Naive thymus-derived CD4-positive, alpha-beta T cell (primary cell): ENCODE measurements at places on chromosomes 5 and 9.

GRCh38 chr5:133392448-133392847, 219.9 kb downstream of the FSTL4 start:
- DNase-seq, result no peak

DNA sequence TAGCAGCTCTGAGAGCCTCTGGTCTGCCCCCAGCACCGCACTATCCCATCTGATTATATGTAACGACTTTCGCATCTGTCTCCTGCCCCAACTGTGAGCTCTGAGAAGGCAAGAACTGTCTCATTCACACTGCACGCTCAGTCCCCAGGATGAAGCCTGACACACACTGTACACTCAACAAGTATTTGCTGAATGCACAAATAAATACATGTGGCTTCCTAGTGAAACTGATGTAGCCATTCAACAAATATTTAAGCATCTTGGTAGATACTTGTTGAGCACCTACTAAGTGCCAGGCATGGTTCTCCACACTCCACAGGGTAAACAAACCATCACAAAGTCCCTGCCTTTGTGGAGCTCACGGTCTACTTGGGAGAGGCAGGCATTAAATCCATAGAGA, 34.6 kb upstream of the PTGS1 start:
- DNase-seq, result no peak

DNA sequence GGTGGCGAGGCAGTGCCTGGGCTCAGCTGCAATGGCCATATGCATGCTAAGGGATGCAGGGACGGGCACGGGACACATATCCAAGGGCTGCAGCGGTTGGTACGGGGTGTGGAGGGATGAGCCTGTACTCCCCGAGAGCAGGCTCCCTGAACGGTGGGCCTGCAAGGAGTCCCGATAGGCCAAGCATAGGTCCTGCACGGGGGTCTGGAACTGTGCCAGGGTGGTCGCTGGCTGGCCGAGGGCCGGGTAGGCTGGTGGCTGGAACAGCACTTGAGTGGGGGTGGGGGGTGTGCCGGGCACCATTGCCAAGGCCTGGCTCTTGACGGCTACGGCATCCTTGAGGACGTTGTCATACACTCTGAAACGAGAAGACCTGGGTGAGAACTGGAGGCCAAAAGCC, 24.1 kb downstream of the FABP6 start:
- DNase-seq, result no peak

DNA sequence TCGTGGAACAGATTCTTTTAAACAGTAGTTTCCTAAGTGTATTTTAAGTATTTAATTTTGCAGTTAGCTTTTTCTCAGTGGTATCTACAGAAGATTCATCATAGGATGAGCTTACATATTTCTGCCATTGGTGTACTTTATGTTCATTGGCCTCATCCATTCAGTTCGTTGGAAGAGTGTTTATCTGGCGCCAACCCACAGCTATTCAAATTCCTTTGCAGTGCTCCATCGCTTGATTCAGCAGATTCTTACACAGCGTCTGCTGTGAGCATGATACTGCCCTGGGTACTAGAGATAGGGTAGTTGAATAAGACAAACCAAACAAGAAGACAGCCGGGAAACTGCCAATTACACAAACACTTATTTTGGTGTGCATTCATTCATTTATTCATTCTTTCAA, 55.1 kb downstream of the NUP214 start:
- DNase-seq, result no peak

GRCh38 chr5:133487093-133487492, 125.2 kb downstream of the FSTL4 start:
- DNase-seq, result no peak

GRCh38 chr9:127159949-127160610, 37.6 kb upstream of the ANGPTL2 start:
- DNase-seq, result no peak

GRCh38 chr9:84567805-84568204, 101.7 kb upstream of the NTRK2 start:
- no peak for DNase-seq

- no peak for DNase-seq
Observed at GRCh38 chr5:62814991-62815390, 236.4 kb downstream of the LRRC70 start.

GRCh38 chr9:94627287-94627686, 12.0 kb downstream of the FBP1 start:
- no peak for DNase-seq

DNA sequence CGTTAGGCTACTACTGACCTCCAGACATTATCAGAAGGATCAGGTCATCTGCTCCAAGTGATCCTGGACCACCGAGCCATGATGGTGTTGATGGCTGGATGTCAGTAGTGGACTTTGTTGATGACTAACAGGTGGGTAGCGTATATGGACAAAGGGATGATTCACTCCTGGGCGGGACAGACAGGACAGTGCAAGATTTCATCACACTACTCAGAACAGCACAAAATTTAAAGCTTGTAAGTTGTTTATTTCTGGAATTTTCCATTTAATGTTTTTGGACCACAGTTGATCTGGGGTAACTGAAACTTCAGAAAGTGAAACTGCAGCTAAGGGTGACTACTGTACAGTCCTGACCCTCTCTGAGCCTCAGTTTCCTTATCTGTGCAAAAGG, 12.7 kb downstream of the PDGFRB start:
- DNase-seq, result no peak

GRCh38 chr5:141392429-141393198, at the start of gene PCDHGA8:
Gene PCDHGA8, plus strand, starts transcription at chr5:141392633. Its CDS starts 181 bp downstream, at chr5:141392814.
- DNase-seq, result no peak

DNA sequence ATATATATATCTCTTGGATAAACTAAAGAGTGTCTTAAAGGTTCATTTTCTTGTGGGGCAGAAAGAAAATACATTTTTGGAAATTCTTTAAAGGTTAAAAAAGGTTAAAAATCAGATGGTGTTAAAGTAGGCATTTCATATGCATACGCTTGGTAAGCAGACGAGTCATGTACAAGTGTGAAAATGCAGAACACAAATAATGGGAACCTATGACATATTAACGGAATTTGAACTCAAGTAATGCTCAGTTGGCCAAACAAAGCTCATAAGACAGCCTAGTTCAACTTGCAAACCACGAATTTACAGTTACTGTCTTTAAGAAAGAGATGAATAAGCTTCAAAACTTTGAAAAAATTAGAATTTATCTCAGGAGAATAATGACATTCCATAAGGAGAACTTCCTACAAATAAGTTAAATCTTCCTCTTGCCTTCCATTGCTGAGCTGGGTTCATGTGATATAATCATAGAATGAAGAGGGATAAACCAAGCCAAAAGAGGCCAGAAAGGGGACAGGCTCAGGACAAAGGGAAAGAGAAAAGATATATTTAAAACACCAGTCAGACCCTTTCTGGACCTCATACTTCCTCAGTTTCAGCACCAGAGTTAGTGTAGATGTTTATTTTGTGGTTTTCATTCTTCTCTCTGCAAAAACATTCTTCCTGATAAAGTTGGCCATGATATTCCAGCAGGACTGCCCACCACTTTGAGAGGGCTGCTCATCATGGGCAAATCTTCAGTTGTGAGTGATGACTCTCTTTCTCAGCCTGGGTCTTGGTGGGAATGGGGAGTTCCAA, 256.7 kb upstream of the CD180 start:
- no peak for DNase-seq

DNA sequence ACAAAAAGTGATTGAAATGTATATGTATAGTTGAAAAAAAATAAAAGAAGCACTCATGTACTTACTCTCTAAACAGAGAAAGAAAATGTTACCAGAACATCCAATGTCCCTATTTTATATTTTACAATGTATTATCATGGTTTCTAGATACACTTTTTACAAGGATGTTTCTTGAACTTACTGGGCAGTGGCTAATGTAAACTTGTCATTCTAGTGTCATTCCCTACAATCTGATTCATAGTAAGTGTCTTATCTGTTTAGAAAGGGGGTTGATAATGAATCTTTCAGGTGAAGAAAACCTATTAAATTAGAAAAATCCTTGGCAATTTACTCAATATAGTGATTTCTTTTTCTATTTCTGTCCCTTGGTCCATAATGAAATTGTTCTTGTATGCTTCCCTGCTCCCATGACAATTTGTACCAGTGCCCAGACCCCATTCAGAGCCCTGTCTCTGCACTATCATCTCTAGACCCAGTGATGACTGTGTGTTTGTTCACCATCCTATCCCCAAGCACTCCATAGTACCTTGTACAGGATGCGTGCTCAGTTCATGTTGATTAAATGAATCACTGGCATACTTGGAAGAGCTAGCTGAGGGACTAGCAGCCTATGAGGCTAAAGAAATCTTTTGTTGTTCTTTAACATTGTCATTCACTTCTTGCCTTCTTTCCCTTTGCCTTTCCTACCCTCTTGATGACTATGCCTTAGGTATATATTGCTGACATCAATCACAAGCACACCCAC, 101.2 kb downstream of the HMHB1 start:
- DNase-seq, result no peak

DNA sequence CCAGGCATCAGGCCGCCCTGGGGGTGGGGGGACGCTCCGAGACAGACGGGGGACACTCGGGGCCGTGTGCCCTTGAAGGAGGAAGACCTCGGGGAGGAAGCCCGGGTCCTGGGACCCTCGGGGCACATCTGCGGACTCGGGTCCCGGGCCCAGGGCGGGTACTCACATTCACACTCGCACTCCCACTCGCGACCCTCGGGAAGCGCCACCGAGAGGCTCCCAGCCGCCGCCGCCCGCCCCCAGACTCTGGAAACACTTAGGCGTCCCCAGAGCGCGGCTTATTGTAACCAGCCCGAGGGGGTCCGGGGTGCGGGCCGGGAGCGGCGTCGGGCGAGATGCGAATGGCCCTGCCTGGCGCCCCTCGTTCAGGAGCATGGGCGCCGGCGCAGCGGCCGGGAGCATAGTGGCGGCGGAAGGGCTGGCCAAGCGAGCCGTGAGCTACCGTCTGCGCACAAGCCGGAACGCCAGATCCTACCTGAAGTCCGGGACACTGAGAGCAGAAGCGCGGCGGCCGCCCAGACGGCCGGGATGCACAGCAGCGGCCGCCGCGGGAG, 559 bp downstream of the ROR2 start:
- DNase-seq, result no peak

DNA sequence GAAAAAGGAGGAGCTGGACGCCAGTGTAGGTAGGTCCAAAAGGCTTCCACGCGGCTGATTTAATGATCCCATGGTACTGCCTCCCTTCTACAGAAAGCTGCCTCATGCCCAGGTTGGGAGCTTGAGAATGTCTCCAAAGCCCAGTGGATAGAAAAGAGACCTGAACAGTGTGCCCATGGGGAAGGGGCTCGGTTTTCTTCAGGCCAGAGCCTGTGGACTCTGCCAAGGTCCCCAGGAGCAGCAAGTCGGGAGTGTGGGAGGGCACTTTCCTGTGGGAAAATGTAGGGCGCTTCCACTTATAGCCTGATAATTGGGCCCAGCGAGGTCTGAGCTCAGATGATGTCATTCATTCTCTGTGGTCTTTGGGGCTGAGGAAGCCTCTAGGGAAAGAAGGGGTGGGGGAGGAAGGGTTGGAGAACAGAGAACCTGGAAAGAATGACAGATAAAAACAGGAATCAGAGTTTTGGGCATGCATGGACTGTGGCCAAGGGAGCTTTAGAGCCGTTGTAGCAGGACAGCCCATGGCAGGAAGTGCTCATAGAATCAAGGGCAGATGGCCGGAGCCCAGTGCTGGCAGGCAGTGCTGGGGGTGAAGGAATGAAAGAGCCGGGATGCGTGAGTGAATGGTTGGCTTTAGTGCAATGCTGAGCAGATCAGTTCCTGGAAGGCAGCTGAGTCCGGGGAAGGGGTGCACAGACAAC, 42.5 kb upstream of the SH3PXD2B start:
- DNase-seq, result no peak

DNA sequence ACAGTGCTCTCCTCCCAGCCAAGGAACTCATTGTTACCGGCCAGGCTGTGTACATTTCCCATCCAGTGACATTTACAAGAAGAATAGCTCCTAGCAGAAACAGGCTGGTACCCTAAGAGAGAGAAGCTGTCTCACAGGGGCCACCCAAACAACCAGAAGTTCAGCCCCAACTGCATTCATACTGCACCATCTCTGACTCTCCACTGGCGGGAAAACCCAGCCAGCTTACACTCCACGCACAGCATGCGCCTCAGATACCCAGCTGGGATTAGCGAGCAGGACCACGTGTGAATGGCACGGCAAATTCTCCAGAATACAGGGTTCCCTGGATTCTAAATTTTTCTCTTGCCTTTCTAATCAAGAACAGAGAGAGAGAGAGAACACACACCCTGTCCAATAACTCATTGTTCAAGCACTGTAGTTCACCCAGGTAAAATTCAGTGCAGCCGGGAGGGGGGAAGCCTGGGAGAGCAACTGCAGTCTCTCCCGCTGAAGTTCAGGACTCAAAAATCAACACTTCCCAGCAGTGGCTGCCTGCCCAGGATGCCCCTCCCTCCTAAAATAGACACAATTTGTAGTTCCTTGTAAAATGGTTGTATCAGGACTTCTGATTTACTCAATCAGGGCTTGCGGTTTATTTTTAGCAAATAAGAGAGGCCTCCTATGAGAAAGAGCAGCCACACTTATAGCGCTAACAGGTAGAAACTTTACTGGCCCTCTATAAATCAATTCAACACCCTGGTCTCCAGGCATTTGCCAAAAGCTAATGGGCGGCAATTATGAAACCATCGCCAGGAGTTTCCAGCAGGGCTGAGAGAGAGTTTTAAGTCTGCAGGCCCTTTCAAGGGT, 2.2 kb downstream of the COL23A1 start:
- no peak for DNase-seq

DNA sequence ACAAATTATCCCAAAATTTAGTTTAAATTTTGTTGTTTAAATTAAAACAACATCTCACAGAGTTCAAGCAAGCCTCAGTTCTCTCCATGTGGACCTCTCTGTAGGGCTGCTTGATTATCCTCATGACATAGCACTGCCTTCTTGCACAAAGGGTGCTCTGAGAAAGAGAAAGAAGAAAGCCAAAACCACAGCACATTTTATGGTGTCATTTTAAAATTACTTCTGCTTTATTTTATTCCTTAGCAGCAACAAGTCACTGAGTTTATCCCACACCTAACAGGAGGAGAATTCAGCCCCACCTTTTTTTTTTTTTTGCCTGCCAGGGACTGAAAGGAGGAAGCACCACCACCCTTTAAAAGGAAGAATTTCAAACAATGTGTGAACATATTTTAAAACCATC, 12.8 kb upstream of the KCNV2 start:
- DNase-seq, result no peak
